ENCODE measurements at places on chromosomes 7 and 10. TPM values are rescaled to one million over a fixed set of nuclear protein-coding genes. Genes with fewer than 3 reads are reported as not detected.

- no peaks in the 10 kb centered on the region for H3K27me3 ChIP-seq
- H3K27ac ChIP-seq: no peak overlapping the region
- no peak for DNase-seq
- no peak overlapping the region for H3K4me3 ChIP-seq
- H3K4me1 ChIP-seq: no peaks in the 10 kb centered on the region
- no peaks in the 10 kb centered on the region for H3K36me3 ChIP-seq
These were observed 72.6 kb upstream of the FHIP2A start for GRCh38 chr10:114749014-114749413.

GRCh38 chr10:132281915-132282666, 25.7 kb downstream of the STK32C start:
- H3K36me3 ChIP-seq: no peaks in the 10 kb centered on the region
- no peak overlapping the region for H3K4me3 ChIP-seq
- DNase-seq: no peak
- H3K27me3 ChIP-seq: peaks cover 28% of the 10 kb centered on the region
- peaks cover 6% of the 10 kb centered on the region for H3K4me1 ChIP-seq
- H3K27ac ChIP-seq: no peak overlapping the region

Gene DRGX
- 1.2 TPM for total RNA-seq

Gene PRR15
- total RNA-seq: 0.64 TPM

Gene CPED1
- 1.3 TPM for total RNA-seq

Gene PRF1
- total RNA-seq: 0.34 TPM
